ENCODE measurements at places on chromosomes 4 and X.

DNA sequence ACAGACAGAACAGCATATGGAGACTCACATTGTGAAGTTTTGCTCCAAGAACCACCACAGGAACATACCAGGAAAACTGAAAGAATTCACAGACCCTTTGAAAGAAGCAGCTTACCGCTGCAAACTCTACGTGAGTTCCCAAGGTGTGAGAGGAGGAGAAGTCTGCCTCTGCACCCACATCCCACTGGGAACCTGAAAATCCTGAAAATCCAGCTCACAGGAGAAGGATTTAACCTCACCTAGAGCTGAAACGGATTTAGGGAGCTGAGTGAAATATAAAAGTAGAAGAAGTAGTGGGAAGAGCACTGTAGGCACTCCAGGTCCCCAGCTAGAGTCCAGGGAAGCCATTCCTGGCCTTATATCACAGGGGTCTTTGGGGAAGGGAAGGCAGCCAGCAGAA, 80.0 kb downstream of the FHIP1A start:
- DNase-seq: no peak

GRCh38 chrX:130139474-130140201, 26.0 kb downstream of the AIFM1 start:
- DNase-seq: no peak

- no peak for DNase-seq
Measured at GRCh38 chrX:103399744-103400143, 23.4 kb downstream of the BEX3 start.

GRCh38 chrX:120604361-120604782, 471 bp downstream of the MCTS1 start:
- no peak for DNase-seq

DNA sequence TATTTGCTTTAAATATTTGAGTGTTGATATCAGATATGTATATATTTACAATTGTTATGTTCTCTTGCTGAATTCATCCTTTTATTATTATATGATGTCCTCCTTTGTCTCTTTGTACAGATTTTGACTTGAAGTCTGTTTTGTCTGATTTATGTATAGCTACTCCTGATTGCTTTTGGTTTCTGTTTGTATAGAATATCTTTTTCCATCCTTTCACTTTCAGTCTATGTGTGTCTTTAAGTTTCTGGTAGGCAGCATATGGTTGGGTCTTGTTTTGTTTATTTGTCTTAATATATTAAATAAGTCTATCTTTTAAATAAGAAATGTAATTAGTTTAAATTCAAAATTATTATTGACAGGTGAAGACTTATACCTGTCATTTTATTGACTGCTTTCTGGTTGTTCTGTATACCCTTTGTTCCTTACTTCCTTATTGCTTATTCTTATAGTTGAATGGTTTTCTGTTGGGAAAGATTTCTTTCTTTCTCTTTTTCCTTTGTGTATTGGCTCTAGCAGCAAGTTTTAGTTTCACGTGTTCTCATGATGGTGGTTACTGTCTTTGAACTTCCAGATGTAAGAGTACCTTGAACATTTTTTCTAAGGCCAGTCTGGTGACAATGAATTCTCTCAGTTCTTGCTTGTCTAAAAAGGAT, 31.1 kb downstream of the RAB28 start:
- no peak for DNase-seq

GRCh38 chr4:99276417-99276816, 14.4 kb downstream of the ADH1A start:
- DNase-seq: no peak

DNA sequence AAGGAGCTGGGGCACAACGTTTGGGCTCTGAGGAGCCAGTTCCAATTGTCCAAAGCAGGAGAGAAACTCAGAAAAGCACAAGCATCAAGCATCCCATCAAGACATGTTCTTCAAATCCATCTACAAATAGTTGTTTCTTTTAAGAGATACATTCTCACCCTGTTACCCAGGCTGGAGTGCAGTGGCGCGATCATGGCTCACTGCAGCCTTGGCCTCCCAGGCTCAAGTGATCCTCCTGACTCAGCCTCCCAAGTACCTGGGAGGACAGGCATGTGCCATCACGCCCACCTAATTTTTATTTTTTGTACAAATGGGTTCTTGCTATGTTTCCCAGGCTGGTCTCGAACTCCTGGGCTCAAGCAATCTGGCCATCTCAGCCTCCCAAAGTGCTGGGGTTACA, 18.1 kb downstream of the NELFA start:
- no peak for DNase-seq

DNA sequence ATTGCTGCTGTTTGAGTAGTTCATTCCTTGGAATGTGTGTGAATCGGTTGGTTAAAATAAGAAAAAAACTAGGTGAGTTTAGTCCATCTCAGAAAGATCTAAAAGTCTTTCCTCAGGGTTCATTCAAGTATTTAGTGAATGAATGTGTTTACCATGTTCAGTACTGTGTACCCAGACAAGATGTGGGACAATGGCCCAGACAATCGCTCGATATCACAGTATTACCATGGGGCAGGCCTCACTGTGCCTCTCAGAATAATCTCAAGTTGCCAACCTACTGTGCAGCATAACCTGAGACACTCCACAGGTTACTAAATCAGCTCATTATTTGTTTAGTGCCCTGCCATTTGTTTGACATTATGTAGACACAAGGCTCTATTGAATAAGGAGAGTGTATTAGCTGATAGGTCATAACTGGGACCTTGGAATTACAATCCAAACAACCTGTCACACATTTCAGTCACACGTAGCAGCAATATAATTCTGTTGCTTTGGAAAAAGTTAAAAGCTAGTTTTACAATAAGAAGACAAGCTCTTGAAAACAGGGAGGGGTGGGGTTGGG, 24.9 kb upstream of the AMOT start:
- DNase-seq: no peak

GRCh38 chr4:153655928-153656327, 28.2 kb upstream of the TLR2 start:
- no peak for DNase-seq

GRCh38 chr4:3676196-3676595, 90.0 kb upstream of the ADRA2C start:
- DNase-seq: no peak

Data from ecto neural progenitor cell (in vitro differentiated cells).